Thoracic aorta (tissue), 2 donors: ENCODE measurements at places on chromosomes 2 and 18. TPM values are rescaled to one million over a fixed set of nuclear protein-coding genes. Genes with fewer than 3 reads are reported as not detected.

HOXD13 gene
- not detected for total RNA-seq

DNA sequence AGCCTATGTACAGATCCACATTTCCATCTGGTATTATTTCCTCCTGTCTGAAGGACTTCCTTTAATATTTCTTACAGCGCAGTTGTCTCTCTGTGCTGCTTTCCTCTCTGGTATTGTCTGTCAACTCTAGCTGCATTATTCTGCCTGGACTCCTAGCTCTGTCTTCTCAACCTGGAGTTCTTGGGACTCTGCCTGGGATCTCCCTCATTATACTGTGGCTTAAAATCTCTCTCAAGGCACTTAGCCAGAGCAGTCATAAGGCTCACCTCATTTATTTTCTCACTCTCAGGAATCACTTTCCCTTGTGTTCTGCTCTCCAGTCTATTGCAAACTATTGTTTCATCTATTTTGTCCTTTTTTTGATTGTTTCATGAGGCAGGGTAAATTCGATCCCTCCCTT is 850.4 kb downstream of the ERBB4 start:
- no peak for DNase-seq
- no peaks in the 10 kb centered on the region for H3K4me1 ChIP-seq
- no peak overlapping the region for H3K27ac ChIP-seq
- H3K36me3 ChIP-seq, result no peaks in the 10 kb centered on the region
- no peaks in the 10 kb centered on the region for H3K27me3 ChIP-seq

DNA sequence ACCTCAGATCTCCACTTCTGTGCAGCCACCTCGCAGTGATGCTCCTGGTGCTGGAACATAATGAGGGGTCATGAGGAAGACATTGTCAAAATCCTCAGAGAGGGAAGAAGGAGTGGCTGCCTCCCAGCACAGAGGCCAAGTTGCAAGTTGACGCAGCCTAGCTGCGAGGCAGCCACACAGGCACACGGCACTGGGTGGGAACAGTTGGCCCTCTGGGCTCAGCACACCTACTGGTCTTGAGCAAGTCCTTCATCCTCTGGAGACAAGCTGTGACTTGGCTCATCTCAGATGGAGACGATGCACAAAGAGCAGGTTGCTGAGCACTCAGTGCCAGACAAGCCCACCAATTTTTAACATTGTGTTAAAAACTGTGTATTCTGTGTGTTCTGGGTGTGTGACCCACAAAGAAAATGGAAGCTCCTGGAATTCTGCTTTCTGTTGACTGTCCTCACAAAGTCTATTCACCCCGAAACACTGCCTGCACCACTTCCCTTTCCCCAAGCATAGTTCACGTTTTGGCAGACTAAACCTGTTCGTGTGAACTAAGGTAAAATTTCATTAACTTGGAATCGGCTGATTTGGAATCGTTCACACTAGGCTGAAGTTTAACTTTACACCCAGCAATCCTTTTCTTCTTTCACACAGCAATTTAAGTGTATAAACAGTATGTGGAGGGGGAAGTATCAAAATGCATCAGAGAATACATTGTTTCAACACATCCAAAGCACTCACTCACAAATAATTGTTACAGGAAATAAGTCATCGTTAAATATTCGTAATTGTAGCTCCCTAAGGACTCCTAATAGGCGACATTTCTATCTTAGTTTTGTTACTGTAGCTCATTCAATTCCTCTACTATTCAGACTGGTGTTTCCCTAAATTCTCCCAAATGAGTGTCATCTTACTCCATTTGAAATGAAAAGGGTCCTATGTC is 266.6 kb upstream of the ID2 start:
- H3K4me3 ChIP-seq, result no peak overlapping the region
- DNase-seq, result no peak
- no peaks in the 10 kb centered on the region for H3K27me3 ChIP-seq
- no peaks in the 10 kb centered on the region for H3K36me3 ChIP-seq
- H3K27ac ChIP-seq, result no peak overlapping the region

ANKRD30BL gene
- not detected for total RNA-seq

GRCh38 chr2:217792626-217793527 is 209.9 kb downstream of the TNS1 start:
- H3K4me3 ChIP-seq, result no peak overlapping the region
- H3K27me3 ChIP-seq, result no peaks in the 10 kb centered on the region
- H3K36me3 ChIP-seq, result peaks cover 17% of the 10 kb centered on the region
- no peak for DNase-seq
- H3K27ac ChIP-seq, result peak overlapping the region; percentile 40
- H3K4me1 ChIP-seq, result peaks cover 37% of the 10 kb centered on the region

FARP2 gene
- total RNA-seq, result 48.1 TPM

GRCh38 chr2:97761192-97761591 is 47.8 kb downstream of the ZAP70 start:
- no peak overlapping the region for H3K4me3 ChIP-seq
- no peak for DNase-seq
- H3K36me3 ChIP-seq, result peaks cover 33% of the 10 kb centered on the region
- peaks cover 11% of the 10 kb centered on the region for H3K4me1 ChIP-seq
- H3K27me3 ChIP-seq, result no peaks in the 10 kb centered on the region
- H3K27ac ChIP-seq, result no peak overlapping the region

ALKAL2 gene
- total RNA-seq, result 12.7 TPM

DNA sequence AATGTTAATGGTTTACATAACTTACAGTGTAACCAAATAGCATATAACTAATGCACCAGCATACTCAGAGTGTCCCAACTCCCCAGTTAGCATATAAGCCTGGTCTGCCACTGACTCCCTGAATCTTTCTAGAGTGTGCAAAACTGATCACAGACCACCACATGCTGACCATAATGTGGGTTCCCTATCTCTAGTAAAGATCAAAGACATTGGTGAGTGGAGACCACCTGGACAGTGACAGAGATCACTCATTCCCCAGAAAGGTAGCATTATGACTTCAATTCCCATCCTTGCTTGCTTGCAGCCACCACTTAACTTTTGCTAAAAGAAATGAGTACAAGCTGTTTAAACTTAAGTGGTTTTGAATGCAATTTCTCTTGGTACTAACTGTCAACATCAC is 39.0 kb downstream of the KANSL1L start:
- H3K27me3 ChIP-seq, result no peaks in the 10 kb centered on the region
- H3K36me3 ChIP-seq, result peaks cover 10% of the 10 kb centered on the region
- H3K27ac ChIP-seq, result no peak overlapping the region
- no peak for DNase-seq

DYNAP gene
- not detected for total RNA-seq

DNA sequence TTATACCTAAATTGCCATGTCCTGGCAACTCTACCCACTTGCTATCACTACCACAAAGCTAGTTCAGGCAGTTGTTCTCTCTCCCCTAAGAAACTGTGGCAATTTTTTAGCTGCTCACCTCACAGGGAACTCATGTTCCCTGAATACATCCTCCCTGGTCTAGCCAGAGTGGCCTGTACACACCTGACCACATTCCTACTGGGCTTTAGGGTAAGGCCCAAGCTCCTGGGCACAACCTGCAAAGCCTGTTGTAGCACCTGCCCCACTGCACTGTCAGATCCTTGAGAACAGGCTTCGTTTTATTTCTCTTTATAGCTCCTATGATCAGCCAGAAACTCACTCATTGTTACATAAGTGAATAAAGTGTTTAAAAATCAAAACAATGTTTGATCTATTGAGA is 21.5 kb downstream of the CNGA3 start:
- no peaks in the 10 kb centered on the region for H3K4me1 ChIP-seq
- H3K27ac ChIP-seq, result no peak overlapping the region
- DNase-seq, result no peak

ALPP gene
- not detected for total RNA-seq

- no peaks in the 10 kb centered on the region for H3K36me3 ChIP-seq
- H3K4me3 ChIP-seq, result peak overlapping the region; percentile 90
- H3K27me3 ChIP-seq, result no peaks in the 10 kb centered on the region
- no peak for DNase-seq
- H3K4me1 ChIP-seq, result no peaks in the 10 kb centered on the region
- no peak overlapping the region for H3K27ac ChIP-seq
Measured at GRCh38 chr2:170973225-170973491, 44.1 kb downstream of the GORASP2 start.

DNA sequence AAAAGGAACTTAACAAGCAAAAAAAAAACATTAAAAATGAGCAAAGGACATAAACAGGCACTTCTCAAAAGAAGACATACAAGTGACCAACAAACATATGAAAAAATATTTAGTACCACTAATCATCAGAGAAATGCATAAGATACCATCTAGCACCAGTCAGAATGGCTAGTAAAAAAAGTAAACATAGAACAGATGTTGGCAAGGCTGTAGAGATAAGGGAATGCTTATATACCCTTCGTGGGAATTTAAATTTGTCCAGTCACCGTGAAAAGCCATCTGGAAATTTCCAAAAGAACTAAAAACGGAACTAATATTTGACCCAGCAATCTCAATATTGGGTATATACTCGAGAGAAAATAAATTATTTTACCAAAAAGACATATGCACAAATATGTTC is 1751.3 kb upstream of the LRRTM1 start:
- H3K27me3 ChIP-seq, result no peaks in the 10 kb centered on the region
- H3K36me3 ChIP-seq, result no peaks in the 10 kb centered on the region
- no peak for DNase-seq
- no peaks in the 10 kb centered on the region for H3K4me1 ChIP-seq
